ENCODE measurements at places on chromosomes 16 and 17.

GRCh38 chr17:63561819-63562218, 11.5 kb downstream of the DCAF7 start:
- DNase-seq: no peak

GRCh38 chr16:82037251-82037650, 2.2 kb downstream of the HSD17B2 start:
- no peak for DNase-seq

DNA sequence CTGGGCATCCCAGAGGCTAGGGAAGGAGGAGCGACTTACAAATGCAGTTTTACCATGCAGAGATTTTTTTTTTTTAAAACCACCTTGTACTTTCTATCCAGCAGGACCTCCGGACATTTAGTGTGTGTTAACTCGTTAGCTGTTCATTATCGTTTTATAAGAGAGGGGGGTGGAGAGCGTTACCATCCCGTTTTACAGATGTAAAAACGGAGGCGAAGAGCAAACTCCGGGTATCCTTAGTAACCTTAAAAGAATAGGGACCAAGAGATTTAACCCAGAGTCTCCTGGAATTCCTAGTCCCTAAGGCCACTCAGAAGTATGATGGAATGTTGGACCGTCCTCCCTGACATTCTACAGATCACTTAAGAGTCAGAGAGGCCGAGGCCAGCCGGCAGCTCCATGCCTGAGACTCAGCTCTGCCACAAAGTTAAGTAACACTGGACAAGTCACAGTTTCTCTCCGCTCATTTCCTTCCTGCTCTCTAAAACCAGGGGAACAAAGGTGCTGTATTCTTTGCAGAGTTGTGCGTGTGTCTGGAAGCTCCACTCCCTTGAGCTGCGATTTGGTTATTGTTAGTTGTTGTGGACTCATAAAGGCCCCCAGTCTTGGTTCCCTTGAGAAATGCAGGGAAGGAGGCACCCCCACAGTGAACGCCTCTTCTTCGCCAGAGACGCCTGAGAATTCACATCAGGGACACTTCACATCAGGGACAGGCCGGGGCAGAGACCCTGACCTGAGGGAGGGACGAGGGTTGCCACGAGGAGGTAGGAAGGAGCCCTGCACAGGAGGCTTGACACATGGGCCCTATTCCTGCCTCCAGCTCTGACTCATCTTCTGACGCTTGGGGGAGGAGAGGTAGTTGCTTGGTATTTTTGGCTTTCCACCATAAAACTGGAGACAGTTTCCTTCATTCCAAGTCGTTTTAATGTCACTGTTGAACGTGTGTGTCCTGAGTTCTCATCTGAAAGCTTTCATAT, 1.2 kb downstream of the DUSP14 start:
- DNase-seq: peak; percentile 85

DNA sequence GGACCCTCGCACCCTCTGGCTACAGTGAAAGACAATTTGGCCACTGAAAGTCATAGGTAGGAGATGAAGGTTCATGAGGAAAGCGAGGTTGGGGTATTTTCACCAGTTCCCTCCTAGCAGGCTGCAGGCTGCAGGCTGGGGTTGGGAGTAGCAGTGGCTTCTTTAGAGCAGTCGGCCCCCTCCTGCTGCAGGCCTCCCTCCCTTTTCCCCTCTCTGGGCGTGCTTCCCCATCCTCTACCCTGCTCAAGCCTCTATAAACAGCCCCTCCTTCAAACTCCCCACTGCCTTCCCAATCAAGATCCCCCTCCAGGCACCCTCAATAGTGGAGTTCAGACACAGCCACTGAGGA, 41.8 kb downstream of the GAS7 start:
- DNase-seq: no peak

DNA sequence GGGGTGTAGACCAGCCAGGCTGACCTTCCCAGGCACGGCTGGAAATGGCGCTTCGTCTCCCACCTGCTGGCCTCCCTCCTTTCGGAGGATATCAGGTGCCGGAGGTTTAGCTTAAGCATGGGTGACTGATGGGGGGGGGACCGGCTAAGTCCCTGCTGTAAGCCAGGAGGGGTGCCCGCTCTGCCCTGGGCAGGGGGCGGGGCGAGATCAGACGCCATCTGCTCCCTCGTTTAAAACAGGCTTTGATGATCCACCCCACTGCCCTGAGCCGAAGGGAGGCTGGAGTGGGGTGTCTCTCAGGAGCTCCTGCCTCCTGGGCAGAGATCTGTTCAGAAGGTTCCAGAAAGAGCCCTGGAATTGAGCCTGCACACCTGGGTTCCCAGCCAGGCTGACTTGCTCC, 26.0 kb downstream of the C16orf74 start:
- no peak for DNase-seq

GRCh38 chr17:42453439-42453838, 5.2 kb upstream of the ATP6V0A1 start:
- DNase-seq: no peak
